ENCODE measurements at places on chromosomes 6 and 20.

DNA sequence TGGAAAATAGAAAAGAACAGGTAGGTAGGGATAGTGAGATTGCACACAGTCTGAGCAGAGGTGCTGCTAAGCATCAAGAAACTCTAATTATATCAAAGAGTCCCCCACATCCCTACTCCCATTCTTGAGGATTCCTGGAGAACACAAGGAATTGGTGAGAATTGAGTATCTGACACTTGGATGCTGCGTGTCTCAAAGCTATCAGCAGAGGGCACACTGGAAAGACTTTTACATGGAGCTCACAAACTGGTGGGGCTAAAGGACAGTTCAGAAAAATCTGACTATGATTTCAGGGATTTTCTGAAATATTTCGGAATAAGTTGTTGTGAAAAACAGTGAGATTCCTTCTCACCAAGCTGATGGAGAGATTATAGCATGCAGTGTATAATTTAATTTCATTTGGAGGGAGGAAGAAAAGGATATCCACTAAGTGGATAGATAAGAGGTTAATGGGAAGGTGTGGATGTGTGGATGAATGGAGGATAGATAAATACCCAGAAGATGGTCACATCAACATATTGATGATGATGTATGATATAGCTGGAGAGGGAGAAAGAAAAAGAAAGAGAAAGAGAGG, 215.4 kb upstream of the DEFB112 start:
- no peak for DNase-seq

DNA sequence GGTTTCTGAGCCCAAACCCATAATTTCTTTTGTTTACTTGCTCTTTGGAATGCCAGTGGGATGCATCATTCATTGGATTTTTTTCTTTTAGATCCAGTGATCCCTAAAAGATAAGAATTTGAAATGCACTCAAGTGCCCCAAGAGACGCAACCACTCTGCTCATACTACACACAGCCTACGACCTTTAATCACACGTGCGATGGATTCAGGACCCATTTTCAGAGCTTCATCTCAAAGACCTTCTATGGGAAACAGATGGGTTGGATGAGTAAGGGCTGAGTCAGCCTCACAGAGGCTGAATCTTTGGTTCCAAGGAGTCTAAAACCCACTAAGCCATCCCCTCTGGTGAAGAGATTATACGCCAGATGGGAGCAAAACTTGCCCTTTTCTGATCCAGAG, 265.5 kb upstream of the EXOC2 start:
- no peak for DNase-seq

DNA sequence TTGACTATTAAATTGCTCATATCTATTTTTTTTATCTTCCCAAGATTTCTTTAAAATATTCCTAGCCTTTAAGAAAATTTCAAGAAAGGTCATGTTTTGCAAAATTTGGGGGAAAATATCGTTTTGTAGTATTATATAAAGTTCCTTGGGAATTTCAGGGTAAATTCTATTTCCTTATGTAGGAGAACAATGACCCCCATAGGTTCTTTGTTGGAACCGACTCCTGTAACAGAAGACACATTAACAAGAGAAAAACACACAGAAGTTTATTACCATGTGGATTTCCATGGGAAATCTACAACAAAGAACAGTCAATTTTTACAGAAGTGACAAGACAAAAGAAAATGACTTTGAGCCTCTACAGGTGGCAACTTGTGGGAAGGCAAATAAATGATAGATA, 68.1 kb downstream of the ADGB start:
- DNase-seq = no peak

DNA sequence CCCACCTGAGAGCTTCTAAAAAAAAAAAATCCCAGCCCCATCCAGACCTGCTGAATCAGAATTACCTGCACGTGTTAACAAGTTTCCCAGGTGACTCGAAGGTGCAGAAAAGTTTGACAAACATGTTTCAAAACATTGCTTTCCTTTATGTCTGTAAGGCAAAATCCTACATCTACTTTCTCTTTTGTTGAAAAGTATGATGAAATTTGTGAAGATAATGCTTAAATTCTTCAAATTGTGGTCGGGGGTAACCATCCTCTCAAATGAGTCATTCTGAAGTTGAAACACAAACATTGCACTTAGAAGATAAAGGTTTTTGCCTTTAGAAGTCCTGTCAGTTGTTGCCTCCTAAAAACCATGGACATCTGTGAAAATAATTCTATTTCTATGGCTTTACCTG, 429.7 kb downstream of the EPHA7 start:
- DNase-seq = no peak

GRCh38 chr6:130760006-130760405, 67.2 kb upstream of the SMLR1 start:
- no peak for DNase-seq

DNA sequence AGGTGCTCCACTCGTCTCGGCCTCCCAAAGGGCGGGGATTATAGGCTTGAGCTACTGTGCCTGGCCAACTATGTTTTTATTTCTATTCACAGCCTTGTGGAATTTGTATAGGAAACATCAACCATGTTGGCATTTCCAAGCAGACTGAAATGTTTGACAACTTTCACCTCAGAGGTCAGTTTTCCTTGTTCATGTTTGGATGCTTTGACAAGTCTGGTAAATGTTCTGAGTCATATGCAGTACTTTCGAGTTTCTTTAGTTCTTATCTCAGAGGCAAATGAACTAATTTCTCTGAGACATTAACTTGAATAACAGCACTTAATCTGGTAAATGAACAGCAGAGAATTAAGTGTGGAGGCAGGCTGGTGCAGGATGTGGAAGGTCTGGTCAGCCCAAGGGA, 373.4 kb upstream of the SYNCRIP start:
- DNase-seq = no peak

GRCh38 chr6:155444120-155444917, 11.3 kb downstream of the NOX3 start:
- no peak for DNase-seq

Data from uterus (tissue), 4 donors.